ENCODE measurements at places on chromosomes 4 and X.

GRCh38 chr4:7854216-7854615, 85.4 kb downstream of the AFAP1 start:
- DNase-seq = no peak

DNA sequence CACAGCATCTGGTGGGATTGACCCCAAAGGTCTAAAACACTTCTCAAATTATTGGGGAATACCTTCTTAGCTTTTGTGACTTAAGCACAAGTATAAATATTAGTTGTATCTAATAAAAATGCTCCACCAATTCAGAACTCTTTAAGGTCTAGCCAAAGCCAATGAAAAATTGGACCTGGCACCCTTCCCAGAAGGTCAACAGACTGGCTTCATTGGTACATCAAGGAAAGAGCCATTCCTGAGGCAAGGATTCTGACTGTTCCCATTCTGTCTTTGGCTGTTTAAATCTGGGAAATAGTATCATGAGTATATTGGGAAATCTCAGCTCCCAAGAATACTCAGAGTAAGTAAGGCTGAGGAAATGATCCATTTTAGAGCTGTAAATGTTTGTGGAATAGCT, 153.0 kb upstream of the TRPC5 start:
- no peak for DNase-seq

DNA sequence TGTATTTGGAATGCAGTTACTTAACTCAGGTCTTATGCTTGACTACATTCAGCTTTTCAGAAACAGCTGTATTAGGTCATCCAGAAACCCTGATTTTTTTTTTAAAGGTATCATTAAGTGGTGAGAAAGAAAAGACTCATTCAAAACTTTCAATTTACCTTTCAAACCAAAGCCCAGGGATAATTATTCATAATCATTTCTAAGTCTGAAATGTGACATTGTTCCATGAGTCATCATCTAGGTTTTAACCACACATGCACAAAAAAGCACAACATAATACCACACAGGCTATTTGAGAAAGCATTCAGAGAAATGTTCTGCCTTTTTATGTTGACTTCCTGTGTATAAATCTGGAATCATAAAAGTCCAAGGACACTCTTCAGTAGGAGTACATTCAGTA, 288.2 kb downstream of the IL1RAPL2 start:
- peak; percentile 48 for DNase-seq

DNA sequence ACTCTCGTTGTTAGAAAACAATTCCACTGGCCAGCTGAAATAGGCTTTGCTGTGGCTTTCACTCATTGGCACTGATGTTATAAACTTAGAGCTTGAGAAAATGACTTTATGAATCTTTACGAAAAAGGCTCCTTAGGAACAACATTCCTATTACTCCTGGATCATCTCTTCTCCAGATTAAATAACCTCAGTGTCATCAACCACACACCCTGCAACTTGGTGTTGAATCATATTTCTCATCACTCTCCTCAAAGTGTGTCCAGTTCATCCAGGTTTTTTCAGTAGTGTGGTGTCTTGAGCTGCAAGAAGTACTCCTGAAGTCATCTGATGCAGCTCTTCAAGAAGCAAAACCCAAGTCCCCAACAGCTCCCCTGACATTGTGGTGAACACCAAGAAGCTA, 28.1 kb upstream of the ANOS1 start:
- DNase-seq = no peak

DNA sequence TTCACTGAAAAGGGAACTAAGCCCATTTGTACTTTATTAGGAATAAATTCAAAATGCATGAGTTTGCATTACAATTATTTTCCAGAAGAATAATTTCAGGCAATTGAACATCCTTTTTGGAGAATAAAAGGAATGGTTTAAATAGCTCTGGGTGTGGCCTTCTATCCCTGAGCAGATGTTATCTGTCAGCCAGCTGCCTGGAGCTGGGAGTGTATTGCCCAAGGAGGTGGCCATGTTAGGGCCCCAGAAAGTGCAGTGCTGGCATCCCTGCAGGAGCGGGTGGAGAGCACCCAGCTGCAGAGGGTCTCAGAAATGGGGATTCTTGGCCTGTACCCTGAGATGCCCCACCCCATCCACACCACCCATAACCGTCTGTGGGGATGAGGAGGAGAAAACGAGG, 21.6 kb upstream of the VEGFD start:
- DNase-seq = no peak

DNA sequence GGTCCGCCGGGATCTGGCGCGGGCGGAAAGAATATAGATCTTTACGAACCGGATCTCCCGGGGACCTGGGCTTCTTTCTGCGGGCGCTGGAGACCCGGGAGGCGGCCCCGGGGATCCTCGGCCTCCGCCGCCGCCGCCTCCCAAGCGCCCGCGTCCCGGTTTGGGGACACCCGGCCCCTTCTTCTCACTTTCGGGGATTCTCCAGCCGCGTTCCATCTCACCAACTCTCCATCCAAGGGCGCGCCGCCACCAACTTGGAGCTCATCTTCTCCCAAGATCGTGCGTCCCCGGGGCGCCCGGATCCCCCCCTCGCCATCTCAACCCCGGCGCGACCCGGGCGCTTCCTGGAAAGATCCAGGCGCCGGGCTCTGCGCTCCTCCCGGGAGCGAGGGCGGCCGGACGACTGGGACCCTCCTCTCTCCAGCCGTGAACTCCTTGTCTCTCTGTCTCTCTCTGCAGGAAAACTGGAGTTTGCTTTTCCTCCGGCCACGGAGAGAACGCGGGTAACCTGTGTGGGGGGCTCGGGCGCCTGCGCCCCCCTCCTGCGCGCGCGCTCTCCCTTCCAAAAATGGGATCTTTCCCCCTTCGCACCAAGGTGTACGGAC, 482 bp upstream of the SHOX start:
- DNase-seq = no peak

GRCh38 chrX:101709384-101709783, 49.7 kb upstream of the ARMCX2 start:
- DNase-seq = no peak

GRCh38 chrX:108224727-108225621, 133.4 kb downstream of the ATG4A start:
- peak; percentile 12 for DNase-seq

DNA sequence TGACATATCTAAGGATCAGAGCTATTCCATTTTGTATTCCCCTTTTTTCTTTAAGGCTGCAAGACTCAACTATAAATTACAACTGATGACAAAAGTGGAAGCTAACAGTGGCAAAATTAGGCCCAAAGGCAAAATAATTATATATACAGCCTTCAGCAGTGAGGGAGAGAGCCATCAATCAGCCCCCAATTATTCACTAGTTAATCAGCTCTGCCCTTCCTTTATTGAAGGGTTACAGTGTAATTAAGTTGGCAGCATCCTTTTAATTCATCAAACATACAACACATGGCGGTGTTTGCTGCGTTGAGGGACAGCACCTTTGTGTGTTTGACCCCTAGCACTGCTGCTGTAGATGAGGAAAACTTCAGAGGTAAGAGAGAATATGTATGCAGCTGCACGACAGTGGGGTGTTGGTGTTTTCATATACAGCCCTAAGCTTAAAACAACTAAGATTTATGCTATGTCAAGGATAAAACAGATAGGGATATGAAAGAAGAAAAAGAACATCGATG, 973.9 kb upstream of the POU3F4 start:
- DNase-seq = no peak

DNA sequence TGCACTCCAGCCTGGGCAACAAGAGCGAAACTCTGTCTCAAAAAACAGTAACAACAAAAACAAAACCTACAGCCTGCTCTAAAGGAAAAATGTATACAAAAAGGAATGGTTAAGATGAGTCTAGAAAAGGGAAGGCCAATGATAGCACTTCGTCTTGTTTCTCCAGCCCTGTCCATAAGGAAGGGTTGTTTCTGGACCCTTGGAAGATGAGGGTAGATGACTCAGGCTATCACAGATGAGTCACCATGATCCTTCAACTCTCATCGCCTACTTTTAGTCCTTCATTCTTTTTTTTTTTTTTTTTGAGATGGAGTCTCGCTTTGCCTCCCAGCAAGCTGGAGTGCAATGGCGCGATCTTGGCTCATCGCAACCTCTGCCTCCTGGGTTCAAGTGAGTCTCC, 8.8 kb downstream of the PLA2G12A start:
- no peak for DNase-seq

- no peak for DNase-seq
Measured at GRCh38 chr4:174009686-174010451, 273.6 kb downstream of the FBXO8 start.

- DNase-seq = no peak
Measured at GRCh38 chr4:15501941-15502340, 32.3 kb downstream of the CC2D2A start.

DNA sequence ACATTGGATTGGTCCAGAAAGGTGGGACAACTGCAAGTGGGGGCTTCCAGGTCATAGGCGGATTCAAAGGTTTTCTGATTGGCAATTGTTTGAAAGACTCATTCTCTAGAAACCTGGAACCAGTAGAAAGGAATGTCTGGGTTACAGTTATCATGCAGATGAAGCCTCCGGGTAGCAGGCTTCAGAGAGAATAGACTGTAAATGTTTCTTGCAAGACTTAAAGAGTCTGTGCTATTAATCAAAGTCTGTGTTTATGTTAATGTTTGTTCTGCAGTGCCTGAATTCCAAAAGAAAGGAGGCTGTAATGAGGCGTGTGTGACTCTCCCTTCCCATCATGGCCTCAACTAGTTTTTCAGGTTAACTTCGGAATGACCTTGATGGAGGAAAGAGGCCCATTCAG, 43.9 kb upstream of the GC start:
- no peak for DNase-seq

DNA sequence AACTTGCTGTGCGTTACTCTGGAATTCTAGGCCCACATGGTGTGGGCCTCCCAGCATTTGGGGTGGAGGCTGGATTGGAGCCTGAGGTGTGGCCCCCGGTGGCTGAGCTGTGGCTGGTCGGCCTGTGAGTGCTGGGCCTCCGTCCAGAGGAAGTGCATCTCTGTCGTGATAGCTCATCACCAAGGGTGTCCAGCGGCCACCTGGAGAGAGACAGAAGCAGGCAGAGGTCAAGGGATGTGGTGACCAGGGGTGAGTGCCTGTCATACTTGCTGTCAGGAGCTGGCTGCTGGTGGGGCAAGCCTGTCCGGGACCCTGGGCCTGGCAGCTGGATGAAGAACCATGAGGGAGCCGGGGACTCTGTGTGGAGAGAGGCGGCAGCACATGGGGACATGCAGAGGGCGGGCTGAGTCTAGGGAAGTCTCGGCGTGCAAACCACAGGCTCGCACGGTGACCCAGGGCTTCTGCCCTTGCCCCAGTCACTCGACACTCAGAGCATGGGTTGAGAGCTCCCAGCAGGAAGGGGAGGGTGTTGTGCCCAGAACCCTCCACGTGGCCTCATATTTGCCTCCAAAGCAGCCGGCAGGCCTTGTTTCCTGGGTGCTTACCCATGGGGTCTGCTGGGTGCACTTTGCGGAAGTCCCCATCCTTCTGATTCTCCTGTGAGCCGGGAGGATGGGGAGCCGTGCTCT, 6.2 kb downstream of the SORCS2 start:
- DNase-seq = no peak

DNA sequence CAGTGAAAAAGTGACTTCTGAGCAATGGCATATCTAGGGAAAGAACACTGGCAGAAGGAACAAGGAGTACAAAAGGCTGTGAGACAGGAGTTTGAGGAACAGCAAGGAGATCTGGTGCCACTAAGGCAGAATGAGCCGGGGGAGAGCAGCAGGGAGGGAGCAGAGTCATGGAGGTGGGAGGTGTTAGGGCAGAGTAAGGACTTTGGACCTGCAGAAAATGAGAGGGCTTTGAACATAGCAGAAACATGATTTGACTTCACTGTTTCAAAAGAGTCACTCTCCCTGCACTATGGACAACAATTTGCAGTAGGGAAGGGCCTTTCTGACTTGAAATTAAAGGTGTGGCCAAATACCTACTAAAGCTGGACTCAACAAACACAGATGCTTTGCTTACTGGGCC, 356.2 kb downstream of the ADGRL3 start:
- DNase-seq = no peak

GRCh38 chr4:167890226-167890625, 202.1 kb upstream of the ANXA10 start:
- DNase-seq = no peak

DNA sequence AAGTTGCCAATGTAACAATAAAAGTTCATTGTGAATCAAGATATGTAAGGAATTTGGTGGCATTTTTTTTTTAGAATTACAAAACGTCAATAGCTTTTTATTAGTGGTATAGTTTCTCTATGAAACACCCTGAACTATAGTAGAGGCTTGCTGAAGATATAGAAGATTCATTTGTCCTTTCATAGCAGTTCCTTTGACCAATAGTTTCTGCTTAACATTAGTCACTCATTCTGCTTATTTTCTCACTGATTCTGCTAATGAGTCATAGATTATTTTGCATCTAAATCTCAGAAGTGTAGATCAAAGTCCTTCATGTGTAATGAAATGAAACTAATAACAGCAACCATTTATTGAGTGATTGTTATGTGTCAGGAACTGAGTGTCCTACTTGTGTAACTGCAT, 205.0 kb upstream of the TET2 start:
- DNase-seq = peak; percentile 26

Measured in activated CD4-positive, alpha-beta T cell treated with anti-CD3 and anti-CD28 coated beads, Interleukin-2, amount 50 U/mL, for 16 hours (primary cell).